ENCODE measurements at places on chromosomes 16 and 17. TPM values are rescaled to one million over a fixed set of nuclear protein-coding genes. Genes with fewer than 3 reads are reported as not detected.

DNA sequence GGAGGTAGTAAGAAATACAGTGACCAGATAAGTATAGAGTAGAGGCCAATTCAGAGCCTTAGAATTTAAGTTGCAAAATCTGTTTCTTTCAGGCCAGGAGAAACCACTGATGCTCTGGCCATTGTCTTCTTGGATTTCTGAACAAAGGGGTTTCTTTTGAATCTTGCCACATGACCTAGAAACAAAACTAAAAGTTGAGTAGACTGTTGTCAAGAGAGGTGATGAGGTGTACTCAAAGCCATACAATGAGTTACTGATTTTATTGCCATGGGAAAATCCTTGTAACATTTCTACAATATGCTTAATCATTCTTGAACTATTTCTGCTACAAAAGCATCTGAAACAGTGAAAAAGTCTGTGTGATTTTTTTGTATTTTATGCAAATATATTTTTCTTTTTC, 881.3 kb downstream of the CDH11 start:
- no peak for DNase-seq

GRCh38 chr16:85316321-85316919, 204.1 kb upstream of the CIBAR2 start:
- peak; percentile 83 for DNase-seq

DNA sequence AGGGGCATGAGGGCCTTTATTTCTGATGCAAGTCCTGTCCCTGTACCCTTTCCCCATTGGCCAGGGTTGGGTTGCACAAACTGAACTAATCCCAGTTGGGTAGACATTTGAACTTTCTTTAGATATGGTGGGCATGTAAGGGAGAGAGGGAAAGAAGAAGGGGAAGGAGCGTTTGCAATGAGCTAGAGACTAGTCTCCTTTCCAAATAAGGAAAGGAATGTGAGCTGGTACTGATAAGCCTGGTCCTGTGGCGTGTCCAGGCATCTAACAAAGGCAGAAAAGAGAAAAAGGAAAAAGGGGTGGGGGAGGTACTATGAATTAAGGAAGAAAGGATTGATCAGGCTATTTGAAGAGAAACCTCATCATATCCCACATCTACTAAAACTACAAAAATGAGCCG, 20.3 kb downstream of the CHMP6 start:
- DNase-seq, result no peak

DNA sequence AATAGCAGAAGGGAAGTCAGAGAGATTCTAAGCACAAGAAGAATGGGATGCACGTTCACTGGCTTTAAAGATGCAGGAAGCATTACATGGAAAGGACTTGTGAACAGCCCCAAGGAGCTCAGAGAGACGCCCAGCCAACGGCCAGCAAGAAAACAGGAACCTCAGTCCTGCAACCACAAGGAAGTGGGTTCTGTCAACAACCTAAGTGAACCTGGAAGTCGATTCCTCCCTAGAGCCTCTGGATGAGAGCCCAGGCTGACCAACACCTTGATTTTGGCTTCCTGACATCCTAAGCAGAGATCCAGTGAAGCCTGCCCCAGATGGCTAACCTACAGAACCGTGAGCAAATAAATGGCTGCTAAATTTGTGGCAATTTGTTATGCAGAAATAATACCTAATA, 24.5 kb downstream of the GPR142 start:
- DNase-seq, result no peak

- DNase-seq, result no peak
Measured at GRCh38 chr16:87784812-87785211, 19.0 kb upstream of the KLHDC4 start.

DNA sequence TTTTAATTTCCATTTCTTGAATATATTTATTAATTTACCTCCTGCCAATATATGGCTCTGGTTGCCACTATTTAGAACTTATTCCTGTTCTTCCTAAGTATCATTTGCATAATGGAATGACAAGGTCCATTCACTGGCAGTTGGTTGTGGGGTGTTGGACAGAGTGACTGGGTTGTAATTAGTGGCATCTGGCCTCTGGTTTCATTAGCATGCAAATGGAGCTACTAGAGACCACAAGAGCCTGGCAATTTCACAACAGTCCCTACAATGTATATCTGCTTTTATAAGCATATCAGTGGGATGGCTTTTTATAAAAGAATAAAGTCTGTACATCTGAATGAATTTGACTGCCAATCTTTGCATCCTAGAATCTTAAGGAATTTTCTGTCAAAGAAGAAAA, 1030.9 kb upstream of the CDH8 start:
- no peak for DNase-seq

- no peak for DNase-seq
Measured at GRCh38 chr17:76948726-76949342, 80.6 kb downstream of the MGAT5B start.

DNA sequence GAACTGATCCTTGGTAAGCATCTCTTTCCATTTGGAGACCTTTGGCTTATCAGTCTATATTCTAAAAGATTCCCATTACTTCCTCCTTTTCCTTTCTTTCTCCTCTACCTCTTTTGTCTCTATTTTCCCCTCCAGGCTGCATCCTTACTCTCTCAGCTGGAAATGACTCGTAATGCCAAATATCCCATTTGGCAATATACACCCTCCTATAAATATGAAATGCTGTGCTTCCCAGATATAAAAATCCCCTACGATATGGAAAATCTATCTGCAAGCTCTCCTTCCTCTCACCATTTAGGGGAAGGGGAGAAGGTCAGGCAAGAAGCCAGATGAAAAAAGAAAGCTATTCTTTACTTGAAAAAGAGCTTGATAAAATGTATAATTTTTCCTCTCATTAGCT, 39.9 kb downstream of the XPO6 start:
- DNase-seq, result no peak

GRCh38 chr16:31530405-31530804, 2.7 kb downstream of the AHSP start:
- no peak for DNase-seq

GRCh38 chr17:46179375-46179999, 13.7 kb downstream of the KANSL1 start:
- DNase-seq, result no peak

DNA sequence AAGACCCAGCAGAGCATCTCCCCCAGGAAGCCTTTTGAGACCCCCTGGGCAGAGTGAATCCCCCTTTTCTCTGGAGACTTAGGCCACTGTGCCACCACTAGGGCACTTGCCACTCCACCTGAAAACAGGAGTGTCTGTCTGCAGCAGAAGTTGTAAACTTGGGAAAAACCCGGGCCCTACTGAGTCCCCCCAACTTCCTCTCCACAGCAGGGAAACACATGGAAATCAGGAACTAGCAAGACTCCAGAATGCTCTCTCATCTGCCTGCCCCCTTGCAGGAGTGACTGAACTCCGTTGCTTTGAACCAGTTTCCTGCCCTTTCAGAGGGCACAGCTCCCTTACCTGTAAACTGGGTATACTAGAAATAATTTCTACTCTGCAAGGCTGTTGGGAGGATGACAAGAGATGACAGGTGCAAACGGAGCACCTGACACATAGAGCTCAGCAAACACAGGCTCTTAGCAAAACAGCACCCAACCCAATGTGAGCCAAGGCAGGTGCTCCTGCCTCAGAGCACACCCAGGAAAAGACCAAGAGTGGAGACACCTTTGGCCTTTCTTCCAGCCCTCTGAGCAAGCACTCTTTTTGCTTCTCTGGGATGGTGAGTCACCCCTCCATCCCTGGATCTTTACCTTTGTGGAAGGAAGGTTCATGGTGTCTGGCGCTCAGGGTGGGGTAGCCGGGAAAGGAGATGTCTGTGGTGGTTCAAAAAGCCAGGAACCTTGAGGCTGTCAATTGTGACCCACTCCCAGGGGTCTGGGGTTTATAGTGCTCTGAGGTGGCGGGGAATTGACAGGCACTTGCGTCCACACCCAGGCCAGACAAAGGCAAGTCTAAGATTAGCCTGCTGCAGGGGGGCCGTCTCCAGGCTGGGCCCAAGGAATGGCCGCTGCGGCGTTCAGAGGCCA, at the start of gene HCRT:
Gene HCRT (minus strand): TSS at position 740 of the 908 bp plus-strand sequence. CDS start 87 bp downstream, at position 653.
- no peak for DNase-seq

GRCh38 chr16:30901201-30902028, 5.0 kb downstream of the CTF1 start:
- DNase-seq, result no peak

- no peak for DNase-seq
Measured at GRCh38 chr16:77374384-77374783, 60.5 kb downstream of the ADAMTS18 start.

DNA sequence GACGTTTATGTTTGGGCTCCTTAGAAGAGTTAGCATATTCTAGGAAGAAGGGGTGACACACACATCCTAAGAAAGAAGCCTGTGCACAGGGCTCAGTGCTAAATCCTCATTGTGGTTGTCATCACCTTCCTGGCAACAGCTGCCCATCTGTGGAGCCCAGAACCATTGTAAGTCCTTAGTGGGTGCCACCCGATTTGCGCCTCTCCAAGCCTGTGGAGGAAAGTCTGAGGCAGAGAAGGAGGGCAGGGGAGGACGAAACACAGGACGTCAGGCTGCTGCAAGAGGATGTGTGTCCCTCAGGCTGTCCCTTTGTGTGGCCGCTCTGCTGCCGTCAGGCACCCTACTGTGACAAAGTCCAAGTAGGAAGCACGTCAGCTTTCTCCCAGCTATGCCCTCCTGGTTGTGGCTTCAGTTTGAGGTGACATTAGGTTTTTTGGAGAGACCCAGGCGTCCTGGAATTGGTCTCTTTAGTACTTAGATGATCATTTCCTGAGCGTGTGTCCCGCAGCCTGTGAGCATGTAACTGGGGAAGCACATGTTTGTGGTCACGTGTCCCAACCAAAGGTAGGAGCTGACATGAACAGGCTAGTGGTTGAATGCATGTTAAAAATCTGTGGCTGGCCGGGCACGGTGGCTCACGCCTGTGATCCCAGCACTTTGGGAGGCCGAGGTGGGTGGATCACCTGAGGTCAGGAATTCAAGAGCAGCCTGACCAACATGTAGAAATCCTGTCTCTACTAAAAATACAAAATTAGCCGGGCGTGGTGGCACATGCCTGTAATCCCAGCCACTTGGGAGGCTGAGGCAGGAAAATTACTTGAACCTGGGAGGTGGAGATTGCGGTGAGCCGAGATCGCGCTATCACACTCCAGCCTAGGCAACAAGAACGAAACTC, 10.7 kb downstream of the CLUAP1 start:
- no peak for DNase-seq

GRCh38 chr16:86500708-86501510, 9.4 kb upstream of the FOXF1 start:
- no peak for DNase-seq

GRCh38 chr17:61408151-61409041, 8.8 kb downstream of the TBX2 start:
- peak; percentile 37 for DNase-seq

GRCh38 chr16:4372578-4373355, 1.1 kb downstream of the VASN start:
- no peak for DNase-seq

GRCh38 chr16:88705076-88705684, 1.0 kb downstream of the RNF166 start:
- no peak for DNase-seq

GRCh38 chr17:67475161-67475937, 98.3 kb downstream of the PITPNC1 start:
- DNase-seq, result peak; percentile 93

- no peak for DNase-seq
Measured at GRCh38 chr16:28311913-28312312, 19.6 kb downstream of the SBK1 start.

DNA sequence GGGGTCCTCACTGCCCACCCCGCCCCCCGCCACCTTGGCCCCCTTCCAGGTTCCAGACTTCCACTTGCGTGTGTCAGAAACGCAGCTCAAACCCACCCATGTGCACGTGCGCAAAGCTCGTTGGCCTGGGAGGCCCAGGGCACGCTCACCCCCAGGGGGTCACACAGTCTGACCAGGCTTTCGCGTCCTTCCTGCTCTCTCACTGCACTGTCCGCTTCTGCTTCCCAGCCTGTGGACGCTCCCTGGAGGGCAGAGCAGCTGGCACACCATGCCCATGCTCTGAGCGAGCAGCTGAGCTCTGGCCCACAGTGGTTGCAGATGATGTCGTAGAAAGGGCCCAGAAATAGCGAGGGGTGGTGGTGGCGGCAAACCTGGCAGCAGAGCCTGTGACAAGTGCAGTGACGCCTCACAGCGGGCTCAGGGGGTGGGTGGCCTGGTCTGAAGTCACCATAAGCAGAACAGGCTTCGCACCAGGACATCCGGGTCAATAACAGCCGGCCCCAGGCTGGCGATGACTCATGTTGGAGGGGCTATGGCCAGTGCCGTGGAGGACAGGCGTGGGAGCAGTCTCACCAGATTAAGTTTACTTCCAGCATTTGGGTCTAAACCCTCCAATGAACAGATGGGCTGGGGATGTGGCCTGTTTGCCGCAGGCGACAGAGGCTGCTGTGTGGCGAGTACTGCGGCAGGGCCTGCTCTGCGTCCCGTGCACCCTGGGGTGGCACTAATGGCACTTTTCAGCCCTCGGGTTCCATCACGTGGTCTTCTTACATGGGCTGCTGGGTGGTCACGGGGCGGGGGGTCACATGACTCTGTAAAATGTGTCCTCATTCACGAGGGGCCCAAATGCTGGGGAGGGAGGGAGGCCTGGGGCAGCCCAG, 49.0 kb downstream of the NT5M start:
- peak; percentile 49 for DNase-seq

- DNase-seq, result no peak
Measured at GRCh38 chr16:86480444-86480843, 29.9 kb upstream of the FOXF1 start.

- DNase-seq, result no peak
Measured at GRCh38 chr17:82386255-82386831, 14.8 kb downstream of the UTS2R start.

GRCh38 chr17:51046046-51046445, 74.6 kb downstream of the SPAG9 start:
- DNase-seq, result no peak

The CASKIN1 gene
- not detected for total RNA-seq

The COPRS gene
- total RNA-seq, result 30.1 TPM

The PIGW gene
- 2.5 TPM for total RNA-seq

The SLC52A1 gene
- total RNA-seq, result 50.8 TPM

The PITPNM3 gene
- total RNA-seq, result 2.1 TPM

The ZPBP2 gene
- not detected for total RNA-seq

The GH1 gene
- total RNA-seq, result not detected

All from Peyer's patch (tissue), 4 donors.